ENCODE measurements at places on chromosomes 16 and 17.

- no peak for DNase-seq
Observed at GRCh38 chr17:32658470-32659418, 172.0 kb downstream of the CDK5R1 start.

- no peak for DNase-seq
Observed at GRCh38 chr17:36814958-36815357, 122.3 kb upstream of the LHX1 start.

- no peak for DNase-seq
Observed at GRCh38 chr17:81130385-81131361, 34.6 kb upstream of the PVALEF start.

DNA sequence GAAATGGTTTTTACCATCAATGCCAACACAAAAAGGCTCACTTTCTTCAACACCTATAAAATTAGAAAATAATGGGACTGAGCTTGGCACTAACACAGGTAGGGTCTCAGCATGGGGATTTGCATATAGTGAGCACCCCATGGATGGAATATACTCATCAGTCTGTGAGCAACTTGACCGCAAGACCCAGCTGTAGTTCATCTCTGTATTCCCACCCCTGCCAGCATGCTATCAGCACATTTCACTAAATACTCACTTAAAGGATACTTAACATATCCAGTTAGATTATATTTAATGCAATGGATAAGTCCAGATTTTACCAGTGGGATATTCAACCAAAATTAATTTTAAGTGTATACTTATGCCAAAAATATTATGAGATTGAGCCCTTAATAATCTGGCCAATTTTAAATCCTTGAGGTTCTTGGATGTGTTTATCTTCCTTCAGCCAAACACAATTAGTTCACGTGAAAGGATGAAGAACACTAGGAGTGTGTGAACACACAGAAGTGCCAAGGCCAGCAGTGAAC lies 66.7 kb downstream of the C16orf95 start:
- no peak for DNase-seq

DNA sequence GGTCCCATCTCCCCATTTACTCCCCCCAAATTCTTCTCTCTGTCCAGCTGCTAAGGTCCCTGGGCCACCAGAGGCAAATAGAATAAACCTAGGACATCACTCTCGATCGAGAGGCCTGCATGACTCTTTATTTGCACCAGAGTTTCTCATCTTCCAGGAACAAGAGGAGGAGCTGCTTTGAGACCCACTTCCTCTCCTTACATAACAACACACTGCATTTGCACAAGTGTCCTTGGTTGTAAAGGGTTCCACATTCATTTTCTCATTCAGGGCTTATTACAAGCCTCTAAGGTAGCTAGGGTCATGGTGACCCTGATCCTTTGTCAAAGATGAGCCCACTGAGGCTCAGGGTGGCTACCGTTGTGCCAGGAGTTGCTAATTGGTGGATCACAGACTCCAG lies 38.1 kb upstream of the RHOT1 start:
- peak; percentile 29 for DNase-seq

DNA sequence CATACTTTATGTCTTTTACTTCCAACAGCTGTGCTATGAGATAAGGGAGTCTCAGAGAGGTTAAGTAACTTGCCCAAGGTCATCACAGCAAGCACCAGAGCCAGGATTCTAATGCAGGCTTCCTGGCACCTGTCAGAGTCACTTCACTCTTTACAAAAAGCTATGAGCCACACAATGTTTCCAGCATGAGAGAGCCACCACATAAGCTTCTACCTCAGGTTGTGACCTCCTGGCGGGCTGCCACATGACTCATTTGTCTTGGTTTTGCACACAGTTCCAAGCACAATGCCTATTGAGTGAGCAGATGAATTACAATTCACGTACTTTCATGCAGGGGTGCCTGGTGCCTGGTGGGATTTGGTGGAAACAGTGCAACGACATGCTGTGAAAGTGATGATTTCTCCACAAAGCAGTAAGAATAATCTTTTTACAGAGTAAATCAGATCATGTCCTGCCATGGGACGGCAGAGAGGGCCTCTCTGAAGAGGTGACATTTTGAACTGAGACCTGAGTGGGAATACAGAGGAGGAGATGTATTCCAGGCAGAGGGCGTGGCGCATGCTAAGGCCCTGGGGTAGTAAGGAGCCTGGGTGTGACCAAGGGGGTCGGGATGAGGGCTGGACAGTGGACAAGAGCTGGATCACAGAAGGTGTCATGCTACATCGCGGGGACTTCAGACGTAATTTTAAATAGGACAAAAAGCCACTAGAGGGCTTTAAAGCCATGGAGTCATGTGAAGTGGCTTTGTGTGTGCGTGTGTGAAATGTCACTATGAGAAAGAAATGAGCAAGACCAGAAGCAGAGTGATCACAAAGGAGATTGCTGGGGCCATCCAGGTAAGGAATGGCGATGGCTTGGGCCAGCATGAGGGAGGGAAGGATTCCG lies 53.4 kb downstream of the CACNG3 start:
- no peak for DNase-seq

DNA sequence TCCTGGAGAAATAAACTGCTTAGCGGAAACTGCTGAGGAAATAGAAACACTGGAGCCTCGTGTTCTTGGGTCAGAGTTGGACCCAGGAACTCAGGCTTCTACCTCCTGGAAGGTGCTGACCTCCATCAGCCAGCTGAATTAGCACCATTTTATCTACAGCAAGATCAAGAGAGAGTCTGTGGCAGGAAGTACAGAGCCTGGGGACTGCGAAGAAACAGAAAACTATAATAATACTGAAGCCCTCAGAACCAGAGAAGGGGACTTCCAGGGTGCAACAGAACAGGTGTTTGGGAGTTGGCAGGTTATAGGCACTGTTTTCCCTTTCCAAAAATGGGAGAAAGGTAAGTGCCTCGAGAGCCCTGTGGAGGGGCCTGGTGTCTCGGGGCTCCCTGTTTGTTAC lies 379.7 kb downstream of the CA10 start:
- DNase-seq = no peak

DNA sequence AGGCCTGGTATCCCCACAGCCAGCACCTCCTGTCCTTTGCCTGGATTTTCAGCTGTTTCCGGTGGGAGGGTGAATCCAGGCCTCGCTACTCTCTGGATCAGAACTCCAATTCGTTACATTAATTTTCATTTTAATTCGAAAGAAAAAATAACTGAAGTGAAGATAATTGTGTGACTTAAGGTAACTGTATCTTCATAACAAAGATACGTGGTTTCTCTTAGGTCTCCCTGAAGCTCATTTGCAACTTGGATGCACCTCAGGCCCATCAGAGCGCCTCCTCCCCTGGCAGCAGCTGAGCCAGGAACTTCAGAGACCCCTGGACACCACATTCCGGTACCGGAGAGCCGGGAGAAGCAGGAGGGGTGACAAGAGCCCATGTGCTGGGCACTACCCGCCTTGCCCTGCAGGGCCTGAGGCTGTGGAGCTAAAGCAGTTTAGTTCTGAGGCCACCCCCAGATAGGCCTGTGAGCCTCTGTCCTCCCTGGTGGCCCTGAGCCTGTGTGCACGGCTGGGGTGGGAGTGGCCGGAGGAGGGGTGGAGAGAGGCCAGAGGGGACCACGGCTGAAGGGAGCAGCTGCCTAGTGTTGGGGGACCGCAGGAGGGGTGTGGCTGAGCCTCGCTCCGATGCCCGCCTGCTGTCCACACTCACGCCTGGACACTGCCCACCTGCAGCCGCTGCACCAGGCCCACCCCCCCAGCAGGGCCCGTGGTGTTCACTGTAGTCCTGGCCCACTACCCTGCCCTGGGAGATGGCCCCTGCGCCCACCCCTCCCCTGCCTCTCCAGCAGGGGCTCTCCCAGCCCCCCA lies 11.4 kb upstream of the DUS1L start:
- no peak for DNase-seq

DNA sequence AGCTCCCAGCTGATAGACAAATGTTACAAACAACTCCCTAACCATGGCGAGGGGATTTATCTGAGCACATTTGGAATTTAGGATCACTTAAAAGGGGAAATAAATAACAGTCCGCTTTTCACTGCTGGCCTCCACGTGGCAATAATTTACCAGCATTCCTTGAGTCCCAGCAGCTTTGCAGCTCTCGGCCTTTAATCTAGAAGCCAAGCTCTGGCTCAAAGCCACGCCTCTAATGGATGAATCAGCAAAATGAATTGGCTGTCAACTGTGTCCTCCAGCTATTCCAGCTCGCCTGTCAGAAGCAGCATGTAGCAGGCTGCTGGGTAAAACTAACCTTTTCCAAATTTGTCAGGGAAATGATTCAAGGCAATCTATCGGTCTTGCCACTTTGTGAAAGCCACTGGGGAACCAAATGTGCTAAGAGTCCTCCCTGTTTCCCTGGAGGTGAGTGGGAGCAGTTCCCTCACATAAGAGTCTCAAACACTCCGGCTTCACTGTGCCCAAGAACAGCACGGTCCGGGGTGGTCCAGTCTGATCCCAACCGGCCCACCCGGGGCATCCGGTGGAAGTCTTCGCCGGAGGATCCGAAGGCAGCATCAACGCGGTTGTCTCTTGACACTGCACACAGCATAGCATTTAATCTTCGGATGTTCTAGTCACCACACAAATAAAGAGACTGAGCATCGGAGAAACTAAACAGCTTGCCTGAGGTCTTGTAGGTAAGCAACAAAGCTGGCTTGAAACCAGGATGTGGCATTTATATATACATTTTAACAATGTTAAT lies 143.3 kb downstream of the PARN start:
- no peak for DNase-seq

Data from natural killer cell (primary cell).